ENCODE measurements at places on chromosomes 4 and X. TPM values are rescaled to one million over a fixed set of nuclear protein-coding genes. Genes with fewer than 3 reads are reported as not detected.

GRCh38 chrX:113634565-113634964, 793.9 kb upstream of the AMOT start:
- DNase-seq: no peak

DNA sequence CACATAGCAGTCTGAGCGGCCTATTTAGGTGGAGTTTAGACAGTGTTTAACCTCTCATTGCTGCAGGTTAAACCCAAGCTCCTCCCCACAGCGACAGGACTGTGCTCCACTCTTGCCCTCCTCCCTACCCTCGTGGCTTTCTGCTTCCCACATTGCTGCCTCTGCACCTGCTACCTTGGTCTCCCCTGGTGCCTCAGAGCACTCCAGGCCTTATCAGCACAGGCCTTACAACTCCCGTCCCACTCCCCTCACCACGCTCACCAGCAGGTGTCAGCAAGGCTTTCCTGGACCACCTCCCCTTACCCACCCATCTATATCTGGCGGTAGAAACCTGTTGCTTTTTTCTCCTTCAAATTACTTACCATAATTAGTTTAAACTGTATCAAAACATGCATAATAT, 18.6 kb downstream of the HELT start:
- DNase-seq: no peak

DNA sequence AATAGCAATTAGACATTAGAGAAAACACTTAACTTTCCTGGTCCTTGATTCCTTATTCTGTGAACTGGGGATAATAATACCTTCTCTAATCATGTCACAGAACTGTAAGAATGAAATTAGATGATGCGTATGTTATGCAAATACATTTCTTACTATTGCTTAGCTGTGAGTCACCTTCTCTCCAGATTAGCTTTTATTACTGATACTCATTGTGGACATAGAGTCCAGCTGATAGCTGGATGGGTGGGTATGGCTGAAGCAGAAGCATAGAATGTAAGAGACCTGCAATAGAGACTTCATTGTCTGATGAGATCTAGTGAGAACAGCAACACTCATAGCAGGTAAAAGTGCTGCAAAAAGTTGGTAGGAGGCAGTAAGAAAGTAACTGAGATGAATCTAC, 437.2 kb upstream of the ZFP42 start:
- DNase-seq: no peak

DNA sequence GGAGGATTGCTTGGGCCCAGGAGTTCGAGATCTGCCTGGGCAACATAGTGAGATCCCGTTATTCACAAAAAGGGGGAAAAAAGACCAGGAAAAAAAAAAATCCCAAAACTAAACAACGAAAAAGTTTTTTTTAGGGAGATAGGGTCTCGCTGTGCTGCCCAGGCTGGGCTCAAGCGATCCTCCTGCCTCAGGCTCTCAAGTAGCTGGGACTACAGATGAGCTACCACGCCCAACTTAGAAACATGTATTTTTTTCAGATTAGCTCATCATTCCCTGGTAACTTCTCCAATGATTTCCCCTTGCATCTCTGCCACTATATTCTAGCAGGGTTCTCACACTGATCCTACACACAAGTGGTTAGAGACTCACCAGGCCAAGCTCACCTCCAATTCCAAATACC, 24.4 kb upstream of the IRAK1 start:
- DNase-seq: no peak

DNA sequence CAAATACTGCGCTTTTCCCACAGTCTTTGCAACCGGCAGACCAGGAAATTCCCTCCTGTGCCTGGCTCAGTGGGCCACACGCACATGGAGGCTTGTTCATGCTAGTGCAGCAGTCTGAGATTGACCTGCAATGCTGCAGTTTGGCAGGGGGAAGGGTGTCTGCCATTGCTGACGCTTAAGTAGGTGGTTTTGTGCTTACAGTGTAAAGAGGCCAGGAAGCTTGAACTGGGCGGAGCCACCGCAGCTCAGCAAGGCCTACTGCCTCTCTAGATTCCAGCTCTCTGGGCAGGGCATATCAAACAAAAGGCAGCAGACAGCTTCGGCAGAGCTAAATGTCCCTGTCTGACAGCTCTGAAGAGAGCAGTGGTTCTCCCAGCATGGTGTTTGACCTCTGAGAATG, 390.5 kb upstream of the TECRL start:
- DNase-seq: peak; percentile 37

SLITRK2 gene
- not detected for total RNA-seq

ARR3 gene
- not detected for total RNA-seq

GPR50 gene
- total RNA-seq: not detected

ADH7 gene
- total RNA-seq: not detected
